ENCODE measurements at places on chromosomes 6 and 20.
A peak's percentile ranks its signal among the peaks of the same experiment; 100 is the strongest.

GRCh38 chr6:159180001-159180400 lies 10.8 kb downstream of the FNDC1 start:
- peak; percentile 88 for DNase-seq

GRCh38 chr6:8335381-8335780 lies 100.0 kb downstream of the SLC35B3 start:
- no peak for DNase-seq

- DNase-seq: no peak
Measured at GRCh38 chr20:43917380-43917779, 2.7 kb downstream of the TOX2 start.

DNA sequence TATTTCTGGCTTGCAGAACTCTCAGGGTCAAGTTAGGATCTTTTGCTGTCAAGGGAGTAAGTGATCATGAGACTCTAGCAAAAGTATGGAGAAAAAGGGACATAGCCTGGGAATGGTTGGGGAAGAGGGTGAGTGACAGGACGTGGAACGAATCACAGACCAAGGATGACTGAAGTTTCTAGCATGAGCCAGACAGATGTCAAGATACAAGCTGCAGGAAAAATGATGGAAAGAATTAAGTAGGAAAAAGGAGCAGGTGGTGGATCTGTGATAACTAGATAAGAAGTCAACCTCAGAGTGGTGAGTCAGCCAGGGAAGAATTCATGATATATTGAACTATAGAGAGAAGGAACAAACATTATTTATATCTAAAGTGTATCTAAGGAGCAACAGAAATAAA lies 159.8 kb upstream of the SYNDIG1 start:
- no peak for DNase-seq

DNA sequence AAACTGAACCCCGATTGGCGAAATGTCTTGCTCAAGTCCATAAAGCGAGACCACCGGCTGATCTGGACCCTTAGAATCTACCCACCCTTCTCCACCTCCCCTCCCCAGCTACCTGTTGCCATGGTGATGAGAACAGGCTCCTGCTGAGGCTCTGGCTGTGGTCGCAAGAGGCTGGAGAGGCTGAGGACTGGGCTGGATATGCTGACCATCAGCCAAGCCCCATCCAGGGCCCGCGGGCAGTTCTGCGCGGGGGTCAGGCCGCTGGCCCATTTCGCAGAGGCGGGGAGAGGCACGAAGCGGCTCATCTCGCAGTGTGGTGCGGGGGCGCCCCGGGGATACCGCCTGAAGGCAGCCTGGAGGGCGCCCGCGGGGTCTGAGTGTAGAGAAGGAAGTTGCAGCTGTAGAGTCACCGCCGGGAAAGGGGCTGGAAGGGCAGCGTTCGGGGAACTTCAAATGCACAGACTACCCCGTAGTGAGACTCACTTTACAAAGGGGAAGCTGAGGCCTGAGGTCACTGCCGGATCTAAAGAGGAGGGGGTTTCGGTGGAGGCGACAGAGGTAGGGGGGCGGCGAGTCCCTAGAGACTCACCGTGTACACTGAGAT lies 671 bp downstream of the TAPBP start:
- DNase-seq: peak; percentile 36

DNA sequence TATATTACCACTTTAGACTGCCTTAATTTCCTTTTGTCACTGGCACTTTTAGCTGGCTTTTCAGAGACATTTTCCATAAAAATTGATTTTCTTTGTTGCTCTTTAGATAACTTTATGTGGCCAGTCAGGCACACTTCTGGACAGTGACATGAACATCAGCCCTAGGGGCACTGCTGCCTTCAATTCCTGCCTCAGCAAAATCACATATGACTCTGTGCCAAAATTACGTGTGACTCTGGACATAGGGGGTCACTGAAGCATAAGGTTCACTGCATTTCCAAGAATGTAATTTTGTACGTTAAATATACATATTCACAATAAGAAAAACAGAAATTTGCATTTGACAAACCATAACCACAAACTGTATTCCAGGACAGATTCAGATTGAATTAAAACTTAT lies 66.5 kb downstream of the ESF1 start:
- DNase-seq: no peak

DNA sequence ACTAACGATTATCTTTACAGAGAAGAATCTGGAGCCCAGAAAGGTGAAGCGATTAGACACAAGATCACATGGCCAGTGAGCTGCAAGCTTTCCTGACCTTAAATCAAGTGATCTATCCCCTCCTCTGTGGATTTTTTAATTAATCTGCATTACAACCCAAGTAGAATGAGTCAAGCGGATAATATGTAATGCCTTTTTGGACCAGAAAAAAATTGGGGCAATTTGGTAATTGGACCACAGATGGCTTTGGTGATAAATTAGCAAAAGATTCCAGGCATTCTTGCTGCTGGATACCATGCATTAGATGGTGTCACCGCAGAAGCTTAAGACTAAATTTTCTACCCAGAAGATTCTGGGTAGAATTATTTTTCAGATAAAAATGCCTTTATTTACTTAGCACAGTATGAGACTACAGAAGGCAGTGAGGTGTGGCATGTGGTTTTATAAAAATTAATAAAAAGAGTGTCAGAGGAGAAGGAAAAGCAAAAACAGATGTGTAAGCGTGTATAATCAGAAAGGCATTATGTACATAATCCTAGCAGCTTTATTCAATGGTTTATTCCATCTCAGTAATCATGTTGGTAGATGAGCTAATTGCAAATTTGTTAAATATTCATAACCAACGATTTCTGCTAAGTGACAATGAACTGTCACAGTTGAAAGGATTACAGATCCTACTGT lies 53.9 kb upstream of the PCSK2 start:
- DNase-seq: no peak

GRCh38 chr6:30879684-30880427 lies 4.5 kb upstream of the DDR1 start:
- DNase-seq: no peak

DNA sequence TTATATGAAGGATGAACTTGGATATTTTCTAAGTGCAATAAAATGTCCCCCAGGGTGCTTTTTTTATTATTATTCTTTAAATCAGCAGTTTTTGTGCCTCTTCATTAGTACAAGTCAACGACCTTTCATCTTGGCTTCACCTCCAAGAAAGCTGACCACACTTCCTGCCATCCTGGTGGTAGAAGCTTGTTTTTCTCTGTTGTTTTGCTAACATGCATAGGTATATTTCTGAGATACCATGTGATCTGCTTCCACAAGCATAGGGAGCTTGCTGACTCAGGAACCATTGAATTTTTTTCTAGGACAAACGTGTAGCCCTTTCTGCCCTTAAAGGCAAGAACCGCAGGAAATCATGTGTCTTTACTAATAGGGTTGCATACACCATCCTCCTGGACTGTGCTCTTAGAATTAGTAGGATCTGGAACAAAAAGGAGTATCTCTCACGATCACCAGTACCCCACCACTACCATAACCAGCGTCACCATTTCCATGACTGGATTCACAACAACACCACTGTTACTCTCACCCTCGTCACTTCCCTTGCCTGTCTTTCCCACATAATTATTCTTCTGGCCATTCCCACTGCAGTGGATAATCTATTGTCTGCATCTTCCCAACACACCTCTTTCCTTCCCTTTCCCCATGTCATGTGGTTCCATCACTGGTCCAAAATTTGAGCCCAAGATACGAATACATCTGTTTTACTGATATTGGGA lies 207.1 kb downstream of the MAFB start:
- DNase-seq: no peak

- DNase-seq: no peak
Measured at GRCh38 chr20:46264391-46265266, 43.7 kb downstream of the CDH22 start.

DNA sequence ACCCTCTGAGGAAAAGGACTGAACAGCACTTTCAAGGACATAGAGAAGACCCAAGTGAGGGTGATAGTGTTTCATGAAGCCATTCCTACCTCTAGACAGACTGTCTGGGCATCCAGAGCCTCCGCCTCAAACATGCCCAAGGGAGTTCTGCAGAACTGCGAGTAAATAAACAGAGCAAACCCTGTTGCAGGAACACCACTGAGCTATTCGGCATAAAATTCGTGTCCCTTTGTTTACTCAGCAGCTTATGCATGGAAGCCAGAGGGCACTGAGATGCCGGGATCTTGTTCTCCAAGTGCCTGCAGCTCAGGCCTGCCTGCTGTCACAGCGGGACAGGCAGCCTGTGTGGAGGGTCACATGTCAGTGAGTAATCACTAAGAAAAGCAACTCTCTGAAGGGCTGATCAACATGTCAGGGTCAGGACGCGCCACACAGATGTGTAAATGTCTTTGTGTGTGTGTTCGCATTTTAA lies 164.9 kb upstream of the HEY2 start:
- DNase-seq: peak; percentile 59

GRCh38 chr20:8431538-8432434 lies 299.7 kb downstream of the PLCB1 start:
- peak; percentile 80 for DNase-seq

DNA sequence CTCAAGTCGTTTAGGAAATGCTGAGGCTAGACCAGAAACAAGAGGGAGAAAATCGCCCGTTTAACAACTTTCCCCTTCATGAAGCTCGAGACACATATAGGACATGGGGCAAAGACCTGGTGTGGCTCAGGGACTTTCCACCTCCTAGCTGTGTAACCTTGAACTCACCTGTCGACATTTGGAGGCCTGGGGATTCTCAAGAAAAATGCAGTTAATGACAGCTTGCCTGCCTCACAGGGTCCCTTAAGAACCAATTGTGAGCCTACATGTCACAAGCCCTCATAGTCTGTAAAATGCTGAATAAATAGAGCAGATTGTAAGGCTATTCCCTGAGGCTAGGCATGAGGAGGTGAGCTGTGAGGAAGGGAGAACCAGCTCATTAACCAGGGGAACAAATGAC lies 35.1 kb downstream of the MGME1 start:
- DNase-seq: no peak

DNA sequence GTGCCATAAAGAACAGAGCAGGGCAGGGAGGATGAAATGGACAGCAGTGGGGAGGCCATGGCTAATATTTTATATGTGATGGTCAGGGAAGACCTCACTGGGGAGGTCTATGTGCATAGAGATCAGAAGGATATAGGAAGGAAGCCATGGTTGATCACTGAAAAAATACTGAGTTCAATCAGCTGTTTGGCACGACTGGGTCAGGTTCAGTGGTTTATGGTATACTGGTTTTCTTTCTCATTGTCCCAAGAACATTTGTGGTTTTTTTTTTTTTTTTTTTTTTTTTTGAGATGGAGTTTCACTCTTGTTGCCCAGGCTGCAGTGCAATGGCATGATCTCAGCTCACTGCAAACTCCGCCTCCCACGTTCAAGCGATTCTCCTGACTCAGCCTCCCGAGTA lies 78.3 kb upstream of the TIAM2 start:
- DNase-seq: no peak

DNA sequence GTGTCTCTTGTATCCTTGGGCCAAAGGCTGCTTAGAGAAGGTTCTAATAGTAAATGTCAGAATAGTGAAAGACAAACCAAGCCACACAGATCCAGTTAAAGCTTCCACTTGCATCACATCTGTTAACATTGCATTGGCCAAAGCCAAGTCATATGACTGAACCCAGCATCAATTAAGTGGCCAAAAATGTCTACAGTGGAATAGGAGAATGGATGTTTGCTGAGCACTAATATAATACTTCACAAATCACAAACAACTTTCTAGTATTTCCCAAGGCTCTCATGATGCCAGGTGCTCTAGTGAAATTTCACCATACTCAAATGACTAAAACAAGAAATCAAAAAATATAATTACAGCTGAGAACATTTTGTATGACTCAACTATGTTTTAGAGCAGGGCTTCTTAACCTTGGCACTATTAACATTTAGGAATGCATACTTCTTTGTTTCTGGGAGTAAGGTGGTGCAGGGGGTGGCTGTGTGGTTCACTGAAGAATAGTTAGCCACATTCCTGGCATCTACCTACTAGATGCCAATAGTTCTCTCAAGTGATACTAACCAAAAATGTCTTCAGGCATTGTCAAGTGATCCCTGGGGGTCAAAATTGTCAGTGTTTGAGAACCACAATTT lies 148.0 kb upstream of the SPTLC3 start:
- DNase-seq: no peak

DNA sequence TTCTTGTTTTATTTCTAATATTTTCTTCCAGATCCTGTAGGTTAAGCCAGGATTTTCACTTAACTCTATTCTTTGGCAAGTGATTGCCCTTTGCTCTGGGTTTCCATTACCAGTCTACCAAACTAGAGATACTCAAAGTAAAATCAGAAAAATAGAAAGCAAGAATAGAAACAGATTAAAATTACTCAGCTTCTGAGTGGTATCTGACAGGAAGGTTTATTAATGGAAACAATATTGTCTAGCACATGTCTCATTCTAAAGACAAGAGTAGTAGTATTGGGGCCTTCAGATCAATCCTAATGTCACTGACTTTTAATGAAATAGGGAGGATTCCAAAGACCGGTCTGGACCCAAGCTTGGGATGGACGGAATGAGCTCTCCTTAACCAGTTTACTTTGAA lies 72.3 kb downstream of the SIM1 start:
- DNase-seq: no peak

GRCh38 chr6:27700337-27700736 lies 211.9 kb downstream of the OR2B2 start:
- no peak for DNase-seq

GRCh38 chr6:159416891-159417560 lies 247.8 kb downstream of the FNDC1 start:
- no peak for DNase-seq

All from cardiac fibroblast (primary cell).